T-helper 1 cell (primary cell): ENCODE measurements at places on chromosomes 16 and 17.
A peak's percentile ranks its signal among the peaks of the same experiment; 100 is the strongest.

- DNase-seq, result peak; percentile 40
These were observed 204.1 kb downstream of the COPRS start for GRCh38 chr17:31654936-31655335.

DNA sequence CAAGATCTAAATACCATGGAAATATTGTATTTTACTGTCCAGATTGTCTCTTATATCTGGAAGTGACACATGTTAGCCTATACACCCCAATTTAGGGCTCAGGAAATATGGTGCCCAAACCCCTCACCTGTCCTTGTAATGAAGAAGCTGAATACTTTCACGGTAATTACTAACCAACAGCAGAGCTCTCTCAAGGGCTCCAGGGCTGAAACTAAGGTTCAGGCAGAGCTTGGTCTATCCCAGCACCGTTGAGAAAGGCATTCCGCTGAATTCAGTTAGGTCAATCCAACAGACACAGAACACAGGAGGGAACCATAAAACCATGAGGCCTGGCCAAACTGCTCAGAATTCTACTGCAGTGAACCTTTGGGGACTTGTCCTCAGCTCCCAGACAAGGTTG lies 14.9 kb downstream of the MYO18A start:
- no peak for DNase-seq

- DNase-seq, result peak; percentile 84
These were observed at the start of gene PLD6 for GRCh38 chr17:17206124-17206912. PLD6 (minus strand) TSS chr17:17206333; CDS start chr17:17206286, 47 bp downstream.

DNA sequence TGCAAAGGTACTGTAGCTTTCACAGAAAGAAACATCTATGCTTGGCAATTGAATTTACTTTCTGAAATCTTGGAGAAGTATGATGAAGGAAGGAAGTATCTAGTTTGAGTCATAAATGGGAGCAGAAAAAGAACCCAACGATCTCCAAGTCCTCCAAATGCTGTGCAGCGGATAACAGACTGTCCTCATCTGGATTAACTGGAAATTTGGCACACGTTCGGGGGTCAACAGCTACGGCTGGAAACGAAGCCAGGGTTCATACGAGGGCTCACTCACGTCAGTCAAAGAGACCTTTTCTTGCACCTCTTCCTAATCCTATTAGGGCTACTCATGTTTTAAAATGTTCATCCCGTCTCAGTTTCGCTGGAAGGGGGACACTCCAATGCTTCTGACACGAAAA lies 152.0 kb downstream of the ZFHX3 start:
- DNase-seq, result no peak

GRCh38 chr17:50872710-50873424 lies 6.7 kb upstream of the TOB1 start:
- peak; percentile 12 for DNase-seq

DNA sequence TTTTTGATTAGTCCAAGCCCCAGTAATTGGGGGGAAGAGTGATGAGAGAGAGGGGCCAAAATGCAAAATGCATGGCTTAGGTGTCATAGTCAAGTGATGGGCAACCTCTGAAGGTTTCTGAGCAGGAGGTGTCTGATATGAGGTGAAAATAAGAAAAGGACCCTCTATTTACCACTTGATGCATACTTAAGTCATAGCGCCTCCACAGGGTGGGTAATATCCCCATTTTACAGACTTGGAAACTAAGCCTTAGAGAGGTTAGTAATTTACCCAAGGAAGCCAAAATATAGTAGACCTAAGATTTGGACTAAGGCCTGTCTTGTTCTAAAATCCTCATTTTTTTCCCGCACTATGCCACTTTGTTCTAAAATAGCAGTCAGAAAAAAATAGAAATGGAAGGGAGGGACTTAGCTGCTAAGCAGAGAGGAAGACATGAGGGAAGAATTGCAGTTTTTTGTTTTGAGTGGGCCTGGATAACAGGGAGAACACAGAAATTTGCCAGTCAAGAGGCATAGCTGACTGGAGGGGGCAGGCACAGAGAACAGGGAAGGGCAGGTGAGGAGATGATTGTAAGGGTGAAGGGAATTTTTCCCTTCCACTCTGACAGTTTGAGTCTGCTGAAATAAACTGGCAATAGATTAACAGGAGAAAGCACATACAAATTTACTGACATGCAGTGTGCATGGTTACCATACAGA lies 2.3 kb upstream of the GRB2 start:
- DNase-seq, result no peak

DNA sequence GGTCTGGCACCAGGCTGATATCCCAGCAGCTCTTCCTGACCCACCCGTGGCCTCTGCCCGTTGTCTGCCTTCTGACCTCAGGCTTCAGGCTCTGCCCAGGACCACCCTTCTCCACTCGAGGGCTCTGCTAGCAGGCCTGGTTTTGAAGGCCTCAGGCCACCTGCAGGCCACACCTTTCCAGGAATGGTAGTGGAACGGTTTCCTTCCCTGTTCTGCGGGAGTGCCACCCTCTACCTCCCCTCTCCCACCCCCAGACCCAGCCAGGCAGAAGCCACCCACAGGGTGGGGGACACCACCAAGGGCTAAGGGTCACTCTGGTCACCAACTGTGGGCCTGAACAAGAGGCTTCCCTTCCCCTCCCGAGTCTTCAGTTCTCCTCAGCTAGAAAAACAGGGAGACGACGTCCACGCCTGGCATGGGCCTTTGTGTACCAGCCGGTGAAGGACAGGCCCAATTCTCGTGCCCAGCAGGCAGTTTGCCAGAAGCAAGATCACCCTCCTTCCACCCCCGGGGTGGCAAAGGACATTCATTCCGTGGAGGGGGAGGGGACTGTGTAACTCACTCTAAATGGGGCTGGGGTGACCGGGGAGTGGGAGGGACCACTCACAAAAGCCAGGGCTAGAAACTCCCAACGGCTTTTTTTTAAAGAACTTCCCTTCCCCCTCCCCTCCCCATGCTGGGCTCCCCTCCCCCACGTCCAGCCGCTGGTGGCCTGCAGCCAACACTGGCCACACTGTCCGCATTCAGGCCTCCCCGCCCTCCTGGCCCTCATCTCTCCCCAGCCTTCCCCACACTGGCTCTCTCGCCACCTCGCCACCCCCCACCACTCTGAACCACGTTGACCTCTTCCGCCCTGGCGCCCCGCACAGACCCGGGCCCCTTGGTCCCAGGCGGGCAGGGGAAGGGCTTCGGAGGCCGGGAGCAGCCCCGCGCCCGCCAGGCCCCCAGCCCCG lies 7.7 kb downstream of the CBX4 start:
- no peak for DNase-seq

- DNase-seq, result no peak
These were observed 6.3 kb downstream of the XYLT2 start for GRCh38 chr17:50352072-50352692.

DNA sequence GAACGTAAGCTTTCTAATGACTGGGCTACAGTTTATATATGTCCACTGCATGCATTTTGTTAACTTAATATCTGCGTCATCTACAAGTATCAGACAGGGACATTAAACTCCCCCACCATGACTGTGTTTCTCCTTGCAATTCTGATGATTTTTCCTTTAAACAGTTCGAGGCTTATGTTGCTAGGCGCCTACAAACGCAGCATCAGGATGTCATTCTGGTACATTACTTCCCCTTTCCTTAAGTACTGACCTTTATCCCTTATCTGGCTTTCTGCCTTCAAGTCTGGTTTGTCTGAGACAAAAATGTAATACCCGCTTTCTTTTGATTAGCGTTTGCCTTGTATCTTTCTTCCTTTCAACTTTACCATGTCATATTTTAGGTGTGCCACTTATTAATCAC lies 362.4 kb downstream of the SLC39A11 start:
- DNase-seq, result no peak

GRCh38 chr17:40313668-40314583 lies 4.9 kb downstream of the RARA start:
- DNase-seq, result no peak
